ENCODE measurements at places on chromosomes 11 and 22.

DNA sequence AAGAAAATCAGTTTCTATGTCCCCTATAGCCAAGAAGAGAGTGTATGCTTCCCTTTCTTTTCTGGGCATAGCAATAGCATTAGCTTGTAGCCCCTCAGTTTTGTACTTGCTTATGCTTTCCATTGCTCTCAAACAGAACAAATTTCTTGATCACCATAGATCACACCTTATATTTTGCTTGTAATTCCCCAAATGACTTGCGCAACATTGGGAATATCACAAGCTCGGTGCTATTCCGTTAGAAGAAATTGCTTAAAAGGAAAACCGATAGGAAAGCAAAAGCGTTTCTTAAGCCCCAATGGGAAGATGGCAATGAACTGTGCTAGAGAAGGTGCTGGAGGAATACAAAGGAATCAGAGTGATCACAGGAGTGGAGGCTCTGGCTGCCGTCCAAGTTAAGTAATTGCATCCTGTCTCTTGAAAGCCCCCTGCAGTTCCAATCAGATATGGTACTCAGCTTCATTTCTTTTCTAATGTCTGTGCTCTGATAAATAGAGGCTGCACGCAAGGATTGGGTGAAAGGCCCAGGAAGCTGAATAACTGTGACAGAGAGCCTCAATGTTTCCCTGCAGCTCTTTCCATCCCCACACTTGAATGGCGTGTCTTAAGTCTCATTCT is 182.1 kb upstream of the KIRREL3 start:
- DNase-seq, result no peak

DNA sequence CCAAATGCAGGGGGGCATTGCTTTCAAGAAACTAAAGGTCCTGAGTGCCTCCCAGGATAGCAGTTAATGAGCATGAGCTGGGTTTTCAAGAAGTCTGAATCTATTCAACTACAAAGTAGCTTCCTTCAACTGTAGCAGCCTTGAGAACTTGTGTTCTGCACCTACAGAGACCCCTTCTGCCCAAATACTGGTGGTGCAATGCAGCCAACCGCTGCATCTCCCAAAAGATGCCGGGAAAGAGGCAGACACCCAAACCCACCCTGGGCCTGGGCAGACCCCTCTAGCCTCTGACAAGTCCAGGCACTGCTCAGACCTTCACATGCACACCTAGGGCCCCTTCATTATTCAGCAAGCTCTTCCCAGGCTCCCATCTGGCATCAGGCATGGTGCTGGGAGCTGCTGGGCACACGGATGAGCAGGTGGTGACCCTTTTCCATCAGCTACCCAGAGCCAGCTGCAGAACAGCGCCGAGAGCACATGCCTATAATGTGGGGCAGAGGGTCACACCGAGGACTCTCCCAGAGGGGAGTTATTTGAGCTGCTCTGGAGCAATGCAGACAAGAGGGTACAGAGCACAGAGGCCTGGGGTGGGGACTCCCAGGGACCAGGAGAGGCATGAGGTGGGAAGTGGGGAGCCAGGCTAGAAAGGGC is 44.9 kb upstream of the ETS1 start:
- peak; percentile 27 for DNase-seq

GRCh38 chr11:3890014-3890413 is 34.5 kb downstream of the STIM1 start:
- DNase-seq, result no peak

DNA sequence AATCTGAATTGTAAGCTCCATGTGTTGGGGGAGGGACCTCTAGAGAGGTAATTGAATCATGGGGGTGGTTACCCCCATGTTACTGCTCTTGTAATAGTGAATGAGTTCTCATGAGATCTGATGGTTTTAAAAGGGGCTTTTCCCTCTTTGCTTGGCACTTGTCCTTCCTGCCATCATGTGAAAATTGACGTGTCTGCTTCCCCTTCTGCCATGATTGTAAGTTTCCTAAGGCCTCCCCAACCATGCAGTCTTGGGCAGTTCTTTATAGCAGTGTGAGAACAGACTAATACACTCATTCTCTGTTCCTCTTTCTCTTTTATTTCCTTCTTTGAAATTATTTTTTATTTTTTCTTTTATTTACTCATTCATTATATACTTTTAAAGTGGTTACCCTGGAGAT is 239.4 kb downstream of the CSNK2A3 start:
- no peak for DNase-seq

DNA sequence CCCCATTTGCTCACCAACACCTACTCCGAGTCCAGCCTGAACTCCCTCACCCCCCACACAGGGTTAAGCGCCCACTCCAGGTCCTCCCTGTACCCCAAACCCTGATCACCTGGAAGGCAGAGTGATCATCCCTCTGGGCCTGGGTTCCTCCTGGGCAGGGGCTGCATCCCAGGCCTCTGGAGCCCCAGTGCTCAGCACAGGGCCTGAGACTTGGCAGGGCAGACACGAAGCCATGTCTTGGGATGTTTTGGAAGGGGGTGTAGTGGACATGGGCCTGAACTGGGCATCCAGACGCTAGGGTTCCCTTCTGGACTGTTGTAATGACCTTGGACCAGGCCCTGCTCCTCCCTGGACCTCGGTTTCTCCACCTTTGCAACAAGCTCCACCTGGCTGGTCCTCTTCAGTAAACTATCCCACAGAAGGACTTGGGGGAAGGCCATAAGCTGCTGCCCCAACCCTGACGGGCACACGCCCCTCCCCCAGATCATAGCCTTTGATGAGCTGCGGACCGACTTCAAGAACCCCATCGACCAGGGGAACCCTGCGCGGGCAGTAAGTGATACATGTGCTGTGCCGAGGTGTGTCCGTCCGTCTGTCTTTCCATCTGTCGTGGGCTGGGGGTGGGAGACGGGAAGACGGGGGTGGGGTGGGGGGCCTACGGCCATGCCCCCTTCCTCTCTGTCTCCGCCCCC is 3.9 kb downstream of the CNIH2 start:
- no peak for DNase-seq

GRCh38 chr11:125301346-125301745 is 136.8 kb downstream of the PKNOX2 start:
- DNase-seq, result no peak

- peak; percentile 80 for DNase-seq
These were observed 501.0 kb upstream of the LUZP2 start for GRCh38 chr11:23995891-23996290.

DNA sequence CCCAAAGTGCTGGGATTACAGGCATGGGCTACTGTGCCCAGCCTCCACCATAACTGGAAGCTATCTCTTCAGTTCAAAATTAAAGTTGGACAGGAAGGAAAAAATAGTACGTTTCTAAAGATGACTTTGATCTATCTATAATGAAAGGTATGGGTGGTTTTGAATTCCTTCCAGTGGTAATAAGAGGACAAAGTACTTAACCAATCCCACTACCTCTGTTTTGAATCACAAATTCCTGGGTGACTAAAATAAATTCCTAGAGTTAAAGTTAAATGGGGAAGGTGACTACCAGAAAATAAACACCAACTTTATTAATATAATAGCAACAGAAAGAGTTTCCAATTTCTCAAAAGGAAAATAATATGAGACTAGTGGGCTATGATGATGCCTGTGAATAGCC is 9.1 kb downstream of the PHF5A start:
- no peak for DNase-seq

GRCh38 chr22:41731609-41732008 is 32.3 kb downstream of the MEI1 start:
- no peak for DNase-seq

DNA sequence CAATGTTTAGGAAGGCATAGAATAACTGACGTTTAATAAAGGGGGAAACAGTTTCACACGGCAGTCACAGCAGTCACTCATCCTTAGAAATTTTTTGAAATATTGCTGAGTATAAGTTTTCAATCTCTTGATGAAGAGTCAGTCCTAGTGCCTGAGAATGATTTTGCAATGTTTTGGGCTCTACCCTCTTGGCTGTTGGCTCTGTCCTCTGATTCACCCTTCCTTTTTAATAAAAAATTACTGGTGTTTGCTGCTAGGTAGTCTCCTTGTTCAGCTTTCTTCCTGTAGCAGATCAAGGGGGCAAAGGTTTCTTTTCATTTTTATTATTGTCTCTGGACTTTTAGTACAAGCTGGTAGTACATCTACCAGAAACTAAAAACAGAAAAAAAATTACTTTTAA is 194.3 kb upstream of the ANO3 start:
- DNase-seq, result no peak

DNA sequence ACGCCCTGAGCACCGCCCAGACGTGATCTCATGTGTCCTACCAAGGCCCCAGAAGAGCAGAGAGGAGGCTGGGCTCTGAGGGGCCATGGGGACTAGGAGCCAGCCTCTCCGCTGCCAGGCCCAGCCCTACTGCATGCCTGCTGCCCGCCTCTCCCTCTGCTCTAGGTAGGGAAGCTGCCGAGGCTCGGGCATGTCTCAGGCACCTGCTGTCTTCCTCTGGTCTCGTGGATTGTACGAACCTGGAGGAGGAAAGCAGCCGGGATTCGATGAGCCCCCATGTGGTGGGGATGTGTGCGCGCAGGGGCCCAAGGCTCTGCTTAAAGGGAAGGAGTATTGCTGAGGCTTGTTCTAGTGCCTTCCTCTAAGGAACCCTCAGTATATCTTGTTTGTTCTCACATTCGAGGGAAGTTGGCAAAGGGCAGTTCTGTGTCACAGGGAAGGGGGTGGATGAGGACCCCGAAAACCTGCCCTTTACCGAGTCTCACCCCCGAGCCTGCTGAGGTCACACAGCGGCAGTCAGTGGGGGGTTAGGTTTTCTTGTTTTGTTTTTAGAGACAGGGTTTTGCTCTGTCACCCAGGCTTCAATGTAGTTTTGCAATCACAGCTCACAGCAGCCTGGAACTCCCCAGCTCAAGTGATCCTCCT is 21.2 kb downstream of the DAGLA start:
- DNase-seq, result no peak

- peak; percentile 30 for DNase-seq
These were observed 458.8 kb upstream of the CNTN5 start for GRCh38 chr11:98561877-98562395.

GRCh38 chr11:112628676-112629075 is 332.5 kb upstream of the NCAM1 start:
- no peak for DNase-seq

DNA sequence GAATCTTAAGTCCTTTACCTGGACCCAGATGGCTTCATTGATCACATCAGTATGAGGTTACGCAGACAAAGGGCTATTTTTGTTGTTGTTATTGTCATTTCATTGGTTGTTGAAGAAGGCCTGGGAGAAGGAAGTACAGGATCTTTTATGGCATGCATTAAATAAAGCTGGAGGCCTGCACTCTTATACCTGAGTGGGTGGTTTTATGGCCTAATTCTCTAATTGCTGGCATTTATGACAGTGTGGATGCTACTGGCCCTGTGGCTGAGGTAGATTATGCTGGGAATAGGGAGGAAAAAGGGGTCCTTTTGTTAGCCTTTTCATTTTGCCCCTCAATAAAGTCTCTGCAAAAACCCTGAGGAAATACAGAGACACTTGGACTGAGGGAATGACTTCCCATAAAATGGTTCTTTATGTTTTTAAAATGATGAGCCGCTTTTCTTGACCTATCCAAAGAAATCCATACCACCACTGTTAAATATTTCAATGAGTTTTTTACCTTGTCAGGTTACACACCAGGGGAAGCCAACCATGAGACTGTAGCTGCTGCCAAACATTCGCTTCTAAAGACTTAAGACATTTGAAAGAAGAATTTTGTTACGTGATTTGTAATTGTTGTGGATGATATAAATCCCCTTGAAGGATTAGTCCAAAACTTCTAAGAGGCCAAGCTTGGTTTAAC is 6.8 kb downstream of the KMT2A start:
- no peak for DNase-seq

DNA sequence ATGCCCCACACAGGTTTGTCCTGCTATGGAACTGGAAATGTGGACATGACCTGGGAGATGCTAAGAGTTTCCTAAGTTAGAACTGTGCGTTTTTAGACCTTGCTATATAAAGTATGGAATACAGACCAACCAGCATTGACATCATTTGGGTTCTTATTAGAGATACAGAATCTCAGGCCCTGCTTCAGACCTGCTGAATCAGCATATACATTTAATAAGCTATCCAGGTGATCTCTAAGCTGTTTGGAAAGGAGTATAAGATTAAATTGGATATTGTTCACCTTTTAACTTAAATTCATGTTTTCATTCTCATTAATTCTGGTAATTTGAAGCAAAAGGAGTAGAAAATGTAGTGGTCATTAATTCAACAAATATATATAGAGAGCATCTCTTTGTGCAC is 6.9 kb upstream of the CNTF start:
- DNase-seq, result no peak

DNA sequence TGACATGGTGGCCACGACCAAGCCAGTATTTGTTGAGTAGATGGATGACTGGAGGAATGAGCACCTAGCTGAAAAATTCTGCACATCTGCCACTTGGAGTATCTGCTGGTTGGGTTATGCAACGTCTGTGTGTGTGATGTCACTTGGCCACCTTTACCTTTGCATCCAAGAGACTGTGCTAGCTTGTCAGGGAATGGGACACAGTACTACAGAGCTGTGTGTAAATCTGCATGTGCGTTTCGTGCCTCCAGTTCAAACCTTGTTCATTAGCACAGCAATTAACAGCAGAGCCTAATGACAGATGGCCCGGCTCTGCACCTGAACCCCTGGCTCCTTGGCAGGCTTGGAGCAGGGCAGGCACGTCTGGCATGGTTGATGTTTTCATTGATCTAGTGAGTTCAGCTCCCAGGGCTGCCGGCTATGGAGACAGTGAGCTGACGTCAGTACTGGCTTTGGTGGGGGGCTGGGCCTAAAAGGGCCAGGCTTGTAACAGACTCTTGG is 188.4 kb upstream of the NAV2 start:
- DNase-seq, result no peak

DNA sequence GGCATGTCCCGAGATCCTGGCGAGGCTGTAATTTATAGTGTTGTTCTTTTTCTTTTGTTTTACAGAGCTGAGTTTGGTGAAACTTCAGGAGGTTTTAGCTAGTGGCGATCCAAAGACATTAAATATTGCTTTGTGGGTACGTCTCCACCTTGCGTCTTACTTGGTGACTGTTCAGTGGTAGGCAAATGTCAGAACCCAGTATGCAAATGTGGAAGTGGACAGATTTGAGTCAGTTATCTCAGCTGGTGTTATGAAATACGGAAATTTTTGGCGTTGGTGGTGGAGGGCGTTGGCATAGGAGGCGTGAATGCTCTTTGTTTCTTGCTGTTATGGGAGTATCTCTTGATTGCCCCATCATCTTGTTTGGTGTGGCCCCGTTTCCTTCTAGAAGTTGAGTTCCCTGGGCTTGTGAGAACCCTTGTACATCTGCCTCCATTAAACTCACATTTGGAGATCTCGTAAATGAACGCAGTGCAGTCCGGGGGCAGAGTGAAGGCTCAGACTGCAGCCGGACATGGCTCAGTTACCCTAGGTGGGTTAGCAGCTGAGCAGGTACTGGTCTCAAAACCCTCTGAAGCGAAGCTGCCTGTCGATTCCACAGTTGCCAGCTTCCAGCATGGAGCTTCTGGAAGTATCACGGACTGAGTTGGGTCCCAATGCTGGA is 39.9 kb downstream of the PTPRJ start:
- no peak for DNase-seq

GRCh38 chr11:45048870-45049691 is 97.4 kb upstream of the PRDM11 start:
- no peak for DNase-seq

GRCh38 chr11:76695771-76696170 is 25.2 kb upstream of the LRRC32 start:
- no peak for DNase-seq

- no peak for DNase-seq
These were observed 24.2 kb downstream of the KRTAP5-5 start for GRCh38 chr11:1653541-1654387.

Measured in foreskin keratinocyte (primary cell).